ENCODE measurements at places on chromosomes 2 and 18.

- DNase-seq, result peak; percentile 48
Measured at GRCh38 chr2:63051042-63051794, 588 bp downstream of the OTX1 start.

- DNase-seq, result no peak
Measured at GRCh38 chr18:55136864-55137263, 177.6 kb upstream of the CCDC68 start.

- DNase-seq, result no peak
Measured at GRCh38 chr18:79579807-79580497, 99.7 kb upstream of the CTDP1 start.

DNA sequence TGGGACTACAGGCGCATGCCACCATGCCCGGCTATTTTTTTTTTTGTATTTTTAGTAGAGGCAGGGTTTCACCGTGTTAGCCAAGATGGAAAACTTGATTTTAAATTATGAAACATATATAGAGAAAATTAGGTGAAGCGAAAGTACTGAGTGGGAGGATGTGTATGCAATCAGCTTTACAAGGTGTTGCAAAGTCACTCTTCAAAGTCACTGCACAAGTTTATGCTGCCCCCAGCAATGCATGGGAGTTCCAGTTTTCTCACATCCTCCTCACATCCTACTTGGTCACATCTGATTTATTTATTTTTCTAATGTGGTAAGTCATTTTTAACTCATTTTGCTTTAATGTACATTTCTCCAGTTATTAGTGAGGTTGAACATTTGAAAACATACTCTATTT, 49.2 kb upstream of the CHN1 start:
- peak; percentile 27 for DNase-seq

- no peak for DNase-seq
Measured at GRCh38 chr18:27614951-27615844, 430.1 kb upstream of the CHST9 start.

DNA sequence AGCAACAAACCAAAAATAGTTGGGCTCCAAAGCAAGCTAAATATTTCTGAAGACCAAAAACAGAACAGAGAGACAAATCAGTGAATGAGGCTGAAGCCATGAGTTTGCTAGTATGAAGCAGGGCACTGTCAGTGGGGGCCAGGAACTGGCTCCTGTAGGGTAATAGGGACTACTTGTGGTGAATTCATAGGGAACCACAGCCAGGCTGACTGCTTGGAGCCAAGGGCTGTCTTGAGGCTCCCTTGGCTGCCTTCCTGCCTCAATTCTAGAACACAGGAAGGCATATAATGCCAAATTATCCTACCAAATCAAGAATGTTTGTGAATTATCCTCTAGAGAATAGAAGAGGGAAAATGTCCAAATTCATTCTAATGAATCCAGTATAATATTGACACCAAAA, 406.0 kb downstream of the CCDC85A start:
- DNase-seq, result no peak

GRCh38 chr2:23659773-23660172, 267.1 kb downstream of the ATAD2B start:
- DNase-seq, result no peak

DNA sequence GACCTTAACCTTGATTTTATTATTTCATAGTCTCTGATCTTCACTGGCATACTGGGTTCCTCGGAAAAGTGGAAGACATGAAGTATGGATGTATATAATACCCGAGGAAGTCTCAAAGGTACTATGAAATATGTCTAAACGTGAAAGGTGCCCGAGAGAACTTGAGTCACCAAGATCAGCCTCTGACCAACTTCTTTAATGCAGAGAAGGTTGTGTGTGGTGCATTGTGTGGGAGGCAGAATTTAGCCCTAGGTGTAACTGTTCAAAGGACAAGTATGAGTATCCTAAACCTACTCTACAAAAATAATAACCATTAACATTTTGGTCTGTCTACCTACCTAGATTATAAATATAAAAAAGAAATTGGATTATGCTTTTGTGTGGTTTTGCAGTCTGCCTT, 36.1 kb downstream of the OSBPL6 start:
- no peak for DNase-seq

DNA sequence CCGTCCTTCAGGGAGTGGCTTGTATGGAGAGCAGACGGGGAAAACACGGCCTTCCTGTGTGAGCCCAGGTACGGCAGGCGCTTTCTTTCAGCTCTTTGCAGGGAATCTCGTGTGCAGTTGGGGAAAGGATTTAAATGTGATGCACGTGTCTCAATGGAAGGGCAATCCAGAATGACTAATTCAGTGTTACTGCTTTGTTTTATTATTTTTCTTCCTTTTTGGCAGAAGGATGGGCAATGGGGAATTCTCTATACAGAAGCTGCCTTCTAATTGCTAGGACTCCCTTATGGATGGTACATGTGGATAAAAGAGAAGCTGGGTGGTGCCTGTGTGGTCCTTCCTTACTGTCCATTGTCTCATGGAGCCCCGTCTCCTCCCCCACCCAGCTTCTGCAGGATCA, 107.4 kb downstream of the WDSUB1 start:
- no peak for DNase-seq

- no peak for DNase-seq
Measured at GRCh38 chr2:43191947-43192516, 34.4 kb downstream of the ZFP36L2 start.

DNA sequence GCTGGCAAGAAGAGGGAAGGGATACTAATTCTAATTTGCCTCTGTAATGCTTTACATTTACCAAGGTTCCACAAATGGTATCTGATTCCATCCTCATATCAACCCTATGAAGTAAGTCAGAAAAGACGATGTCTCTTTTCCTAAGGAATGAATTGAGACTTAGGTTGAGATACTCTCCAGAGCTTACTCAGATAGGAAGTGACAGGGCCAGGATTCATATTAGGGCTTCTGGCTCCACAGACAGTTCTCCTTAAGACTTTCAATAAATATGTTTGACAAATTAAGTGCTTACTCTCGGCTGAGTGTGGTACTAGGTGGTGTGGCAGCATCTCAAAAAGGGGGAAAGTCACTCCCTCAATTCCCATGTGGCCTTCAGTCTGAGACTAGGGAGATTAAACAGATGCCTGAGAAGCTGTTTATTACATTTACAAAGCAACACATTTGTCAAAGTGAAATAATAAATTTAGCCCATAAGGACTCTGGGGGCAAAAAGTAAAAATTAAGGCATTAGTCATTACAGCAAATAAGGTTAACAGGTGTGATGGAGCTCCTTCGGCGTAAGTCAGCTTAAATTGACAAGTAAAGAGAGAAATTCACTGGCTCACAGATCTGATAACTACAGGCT, 14.2 kb downstream of the CDK15 start:
- no peak for DNase-seq

GRCh38 chr2:17536416-17536815, 4.1 kb upstream of the VSNL1 start:
- no peak for DNase-seq

DNA sequence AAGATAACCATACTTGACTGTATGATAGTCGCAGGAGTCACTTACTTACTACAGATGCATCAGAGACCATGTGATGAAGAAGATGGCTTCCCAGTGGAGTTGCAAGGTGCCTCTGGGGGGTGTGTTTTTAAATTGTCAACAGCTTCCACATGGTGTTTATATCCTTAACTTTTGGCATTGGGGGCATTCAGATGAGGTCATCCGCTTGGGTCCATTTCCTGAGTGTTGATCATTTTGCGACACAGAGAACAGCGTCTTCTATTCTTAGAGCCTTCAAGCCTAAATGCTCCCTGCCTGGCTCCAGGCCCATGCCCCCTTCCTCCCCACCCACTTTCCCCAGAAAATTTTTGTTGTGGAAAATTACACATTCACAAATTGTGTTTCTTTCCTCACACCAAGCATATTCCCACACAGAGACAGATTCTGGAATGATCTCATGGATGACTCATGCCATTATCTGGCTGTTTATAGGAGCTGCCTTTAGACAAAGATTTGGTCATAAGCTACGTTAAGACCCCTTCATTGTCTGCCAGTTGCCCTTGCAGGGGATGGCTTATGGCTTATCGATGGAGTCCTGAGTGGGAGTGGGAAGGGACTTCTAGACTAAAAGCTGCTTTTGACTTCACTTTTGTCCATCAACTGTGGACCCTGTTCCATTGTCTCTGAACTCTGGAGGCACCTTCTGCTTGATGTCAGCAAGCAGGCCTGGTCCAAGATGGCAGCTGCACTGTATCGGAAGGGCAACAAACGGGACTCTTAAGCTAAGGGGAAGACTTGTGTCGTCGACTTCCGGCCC, 91.8 kb downstream of the CABLES1 start:
- DNase-seq, result no peak

GRCh38 chr18:24342347-24342746, 55.3 kb downstream of the OSBPL1A start:
- DNase-seq, result no peak

- DNase-seq, result no peak
Measured at GRCh38 chr2:60544062-60544461, 9.4 kb downstream of the BCL11A start.

GRCh38 chr2:15914596-15915385, 25.6 kb upstream of the MYCN start:
- DNase-seq, result no peak

Measured in GM13976 (cell line).